CD14-positive monocyte (primary cell): ENCODE measurements at places on chromosomes 1 and 21. TPM values are rescaled to one million over a fixed set of nuclear protein-coding genes. Genes with fewer than 3 reads are reported as not detected.

Gene EVA1C
- 0.73 and 0.97 TPM in 2 replicates for polyA plus RNA-seq

Gene FAM131C
- polyA plus RNA-seq, result not detected

Gene HPDL
- polyA plus RNA-seq, result 0.09 and 0.17 TPM in 2 replicates

- no peak for DNase-seq
Measured at GRCh38 chr21:42835211-42835610, 44.1 kb downstream of the WDR4 start.

GRCh38 chr1:156726549-156727226 is 1.6 kb upstream of the METTL25B start:
- DNase-seq, result peak; percentile 52

- DNase-seq, result peak; percentile 39
Measured at GRCh38 chr21:31837618-31838390, 35.0 kb upstream of the HUNK start.

DNA sequence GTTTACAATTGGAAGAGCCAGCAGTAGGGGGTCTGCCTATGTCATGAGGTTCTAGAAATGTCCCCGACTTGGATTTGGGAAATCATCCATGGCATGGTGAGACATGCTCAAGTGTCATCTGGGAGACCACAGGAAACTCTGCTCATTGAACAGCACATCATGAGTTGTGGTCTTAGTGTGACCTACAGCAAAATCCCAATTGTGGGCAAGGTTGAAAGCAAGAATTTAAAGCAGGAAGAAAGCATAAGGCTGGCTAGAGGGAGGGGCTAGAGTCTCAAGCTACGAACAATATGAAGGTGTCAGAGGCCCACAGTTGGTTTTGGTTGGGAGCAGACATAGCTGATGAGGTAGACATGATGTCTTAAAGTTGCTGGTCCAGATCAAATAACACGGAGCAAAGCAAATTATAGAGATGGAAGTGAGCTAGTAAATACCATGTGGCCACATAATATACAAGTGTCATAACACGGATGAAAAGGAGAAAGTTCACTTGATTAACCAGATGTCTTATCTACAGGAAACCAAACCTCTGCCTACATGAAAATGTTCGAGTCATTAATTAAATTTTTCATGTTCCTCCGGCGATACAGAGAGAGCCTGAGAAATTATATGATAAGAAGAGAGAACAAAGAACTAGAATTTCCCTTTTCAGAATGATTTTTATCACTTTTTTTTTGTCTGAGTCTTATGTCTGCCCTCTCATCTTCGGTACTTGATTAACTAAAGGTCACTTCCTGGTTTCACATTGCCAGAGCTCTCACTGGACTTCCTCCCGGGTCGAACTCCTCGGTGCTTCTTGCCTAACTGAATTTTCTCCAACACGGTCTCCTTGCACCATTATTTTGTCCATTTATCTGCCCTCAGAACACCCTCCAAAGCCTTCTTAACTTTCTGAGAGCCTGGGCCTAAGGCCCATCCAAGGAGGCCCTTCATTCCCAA is 67.5 kb upstream of the DUSP10 start:
- DNase-seq, result peak; percentile 67

DNA sequence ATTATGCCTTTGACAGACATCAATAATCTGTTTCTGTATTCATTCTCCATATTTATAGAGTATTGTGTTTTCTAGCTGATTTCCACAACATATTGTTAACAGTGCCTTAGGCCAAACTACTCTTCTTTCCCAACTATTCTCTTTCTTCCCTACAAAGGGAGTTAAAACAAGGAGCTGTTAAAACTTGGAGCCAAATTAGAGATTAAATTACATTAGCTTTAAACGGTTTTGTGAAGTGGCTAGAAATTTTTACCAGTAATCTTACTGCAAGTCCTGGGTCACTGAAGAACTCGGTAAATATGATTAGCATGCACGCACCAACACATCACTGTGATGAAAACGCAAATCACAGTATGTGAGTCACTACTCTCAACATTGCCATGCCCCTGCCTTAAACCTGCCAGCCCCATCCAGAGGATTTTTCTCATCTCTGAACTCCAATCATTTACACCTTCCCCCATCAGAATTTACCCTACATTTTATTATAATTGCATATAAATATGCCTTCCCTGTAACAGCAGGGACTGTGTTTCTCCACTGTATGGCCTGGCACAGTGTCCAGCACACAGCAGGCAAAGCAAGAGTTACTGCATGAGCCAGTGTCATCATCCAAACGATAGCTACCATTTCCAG is 1.5 kb upstream of the PRDX6 start:
- DNase-seq, result peak; percentile 41
